Mesothelial cell of epicardium (in vitro differentiated cells): ENCODE measurements at places on chromosomes 1 and 21.

- DNase-seq: no peak
These were observed 4.7 kb downstream of the ELOA start for GRCh38 chr1:23748016-23748415.

- DNase-seq: no peak
These were observed 88.9 kb downstream of the PIK3R3 start for GRCh38 chr1:46043458-46044017.

DNA sequence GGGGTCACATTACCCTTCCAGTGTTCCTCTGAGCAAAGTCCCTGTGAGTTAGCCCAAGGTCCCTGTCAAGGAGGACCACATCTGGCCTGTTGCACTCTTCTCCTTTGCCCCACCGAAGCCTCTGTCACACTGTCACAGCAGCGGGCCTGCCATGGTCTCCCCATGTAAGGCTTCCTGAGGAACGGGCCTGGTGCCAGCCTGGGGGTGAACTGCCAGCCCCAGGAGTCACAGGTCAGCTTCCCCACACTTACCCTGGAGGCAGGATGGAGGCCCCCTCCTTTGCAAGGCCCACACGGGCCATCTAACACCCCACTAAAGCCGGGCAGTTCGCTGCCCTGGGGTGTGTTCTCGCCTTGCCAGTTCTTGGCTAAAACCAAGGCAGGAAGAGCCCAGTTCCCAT, 14.1 kb downstream of the TNFRSF1B start:
- no peak for DNase-seq

DNA sequence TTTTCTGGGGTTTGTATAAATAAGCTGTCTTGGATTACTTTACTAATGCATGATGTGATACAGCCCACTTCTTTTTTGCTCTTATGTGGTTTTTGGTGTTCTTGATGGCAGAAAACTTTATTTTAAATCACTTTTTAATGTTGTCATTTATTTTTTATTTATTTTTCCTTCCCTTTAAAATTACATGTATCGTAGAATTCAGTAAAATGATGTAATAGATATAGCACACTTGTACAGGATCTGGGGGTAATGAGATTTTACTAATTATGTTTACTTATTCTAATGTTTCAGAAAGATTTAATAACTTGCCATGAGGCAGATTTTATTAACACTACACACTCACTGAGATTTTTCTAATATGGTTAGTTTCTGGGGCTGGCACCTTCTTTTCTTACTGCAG, 701 bp upstream of the B3GALT2 start:
- no peak for DNase-seq

DNA sequence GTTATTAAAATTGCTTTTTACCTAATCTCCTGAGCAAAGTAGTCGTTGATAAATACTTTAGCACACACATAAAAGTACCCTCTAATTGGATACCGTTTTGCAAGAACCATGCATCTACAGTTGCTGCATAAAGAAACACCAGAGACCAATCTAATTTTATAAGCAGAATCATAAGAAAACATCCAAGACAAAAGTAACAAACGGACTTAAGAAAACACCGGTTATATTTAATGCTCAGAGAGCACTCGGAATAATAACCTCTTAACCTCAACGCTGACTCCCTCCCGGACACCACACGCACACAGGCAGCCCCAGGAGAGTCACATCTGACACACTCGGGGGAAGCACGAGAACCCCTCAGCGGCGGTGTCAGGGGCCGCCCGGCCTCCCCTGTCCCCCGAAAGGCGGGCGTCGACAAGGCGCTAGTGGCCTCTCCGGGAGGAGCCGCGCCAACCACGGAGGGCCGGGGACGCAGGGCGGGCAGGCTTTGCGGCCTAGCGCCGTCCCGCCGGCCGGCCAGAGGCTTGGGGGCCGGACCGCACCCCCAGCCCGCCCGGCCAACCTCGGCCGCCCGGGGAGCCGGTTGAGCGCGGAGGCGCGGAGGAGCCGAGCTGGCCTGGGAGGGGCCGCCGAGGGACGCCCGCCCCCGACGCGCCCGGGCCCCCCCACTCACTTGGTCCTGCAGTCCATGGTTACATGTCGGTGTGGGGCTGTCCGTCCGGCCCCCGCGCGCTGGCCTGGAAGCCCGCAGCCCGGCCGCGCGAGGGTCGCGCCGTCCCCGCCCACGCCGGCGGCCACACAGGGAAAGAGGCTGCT, 606 bp downstream of the DENND1B start:
- DNase-seq: peak; percentile 30

- no peak for DNase-seq
These were observed 37.3 kb downstream of the NPHP4 start for GRCh38 chr1:5954964-5955363.
